ENCODE measurements at places on chromosomes 7 and 10. TPM values are rescaled to one million over a fixed set of nuclear protein-coding genes. Genes with fewer than 3 reads are reported as not detected.

GOLGA7B gene
- polyA plus RNA-seq = 30.4 TPM

MINDY4 gene
- polyA plus RNA-seq = 1.6 TPM

ZNF33B gene
- 50.0 TPM for polyA plus RNA-seq

PRKAR2B gene
- polyA plus RNA-seq = 297 TPM

OR2A12 gene
- polyA plus RNA-seq = not detected

C10orf95 gene
- polyA plus RNA-seq = not detected

THSD7A gene
- polyA plus RNA-seq = 18.1 TPM

ANKIB1 gene
- 83.0 TPM for polyA plus RNA-seq

SH3PXD2A gene
- 5.2 TPM for polyA plus RNA-seq

FHIP2A gene
- 30.7 TPM for polyA plus RNA-seq

WEE2 gene
- 0.34 TPM for polyA plus RNA-seq

PLPP4 gene
- 8.3 TPM for polyA plus RNA-seq
